ENCODE measurements at places on chromosomes 3 and 15. TPM values are rescaled to one million over a fixed set of nuclear protein-coding genes. Genes with fewer than 3 reads are reported as not detected.

DNA sequence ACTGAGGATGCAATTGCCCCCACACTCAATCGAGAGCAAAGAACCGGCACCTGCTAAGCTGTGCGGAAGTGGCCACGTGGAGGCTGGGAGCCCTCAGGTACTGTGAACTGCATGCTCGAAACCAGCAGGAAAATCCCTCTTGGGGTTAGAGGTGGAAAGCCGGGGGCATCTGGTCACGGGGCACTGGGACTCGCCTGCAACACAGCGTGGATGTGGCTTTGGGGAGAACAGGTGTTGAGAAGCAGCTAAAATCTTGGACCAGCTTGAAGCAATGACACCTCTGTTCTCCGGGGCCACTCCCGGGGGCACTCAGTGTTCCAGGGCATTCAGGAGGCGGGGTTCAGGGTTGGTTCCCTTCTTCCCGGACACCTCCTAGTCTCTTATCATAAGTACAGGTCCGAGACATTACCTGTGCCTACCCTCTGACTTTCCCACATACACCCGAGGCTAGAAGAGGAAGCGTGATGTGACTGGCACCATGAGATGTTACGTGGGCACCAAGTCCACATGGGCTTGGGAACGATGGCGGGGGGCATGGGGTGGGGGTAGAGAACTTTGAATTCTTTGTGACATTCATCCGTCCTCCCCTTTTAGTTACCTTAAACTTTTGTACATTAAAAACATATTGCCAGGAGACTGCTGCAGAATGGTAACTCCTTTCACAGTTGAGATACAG is 172.0 kb downstream of the ADAMTS17 start:
- DNase-seq, result no peak

DNA sequence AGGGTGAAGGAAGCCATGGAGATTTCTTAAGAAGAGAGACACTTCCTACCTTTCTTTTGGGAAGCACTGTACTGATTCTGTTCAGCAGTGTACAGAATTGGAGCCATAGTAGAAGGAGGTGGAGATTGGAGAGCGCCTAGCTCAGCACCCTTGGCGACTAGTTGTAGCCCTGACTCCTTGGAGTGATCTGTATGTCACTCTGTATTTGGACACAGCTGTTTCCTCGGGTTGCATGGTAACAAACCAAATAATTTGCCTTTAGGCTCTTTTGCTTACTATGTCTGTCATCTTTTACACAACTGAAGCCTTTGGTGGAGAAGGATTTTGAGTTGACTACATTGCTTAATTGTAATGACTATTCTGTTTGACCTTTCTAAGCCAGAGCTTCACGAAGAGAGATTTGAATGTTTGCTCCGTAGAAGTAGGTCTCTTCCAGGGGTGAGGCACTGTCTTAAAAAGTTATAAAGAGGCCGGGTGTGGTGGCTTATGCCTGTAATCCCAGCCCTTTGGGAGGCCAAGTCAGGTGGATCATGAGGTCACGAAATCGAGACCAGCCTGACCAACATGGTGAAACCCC is 77.1 kb downstream of the AKAP13 start:
- no peak for DNase-seq

DNA sequence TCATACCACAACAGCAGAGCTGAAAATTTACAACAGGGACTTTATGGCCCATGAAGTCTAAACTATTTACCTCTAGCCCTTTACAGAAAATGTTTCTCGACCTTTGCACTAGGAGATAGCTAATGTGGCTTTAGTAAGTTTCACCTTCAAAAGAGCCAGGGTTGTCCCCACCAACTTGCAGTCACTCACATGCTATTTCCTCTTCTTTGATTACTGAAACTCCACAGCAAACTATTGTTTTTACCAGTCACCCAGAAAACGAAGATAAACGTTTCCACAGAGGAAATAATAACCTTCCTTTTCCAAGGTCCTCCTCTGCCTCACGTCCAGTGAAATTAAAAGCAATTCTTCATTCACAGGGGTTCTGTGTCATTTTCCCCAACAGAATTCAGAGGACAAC is 48.2 kb downstream of the WWTR1 start:
- DNase-seq, result no peak

GRCh38 chr3:78483090-78483489 is 1284.7 kb downstream of the ROBO1 start:
- DNase-seq, result no peak

- DNase-seq, result no peak
Observed at GRCh38 chr15:34618073-34618472, 34.6 kb upstream of the GOLGA8B start.

DNA sequence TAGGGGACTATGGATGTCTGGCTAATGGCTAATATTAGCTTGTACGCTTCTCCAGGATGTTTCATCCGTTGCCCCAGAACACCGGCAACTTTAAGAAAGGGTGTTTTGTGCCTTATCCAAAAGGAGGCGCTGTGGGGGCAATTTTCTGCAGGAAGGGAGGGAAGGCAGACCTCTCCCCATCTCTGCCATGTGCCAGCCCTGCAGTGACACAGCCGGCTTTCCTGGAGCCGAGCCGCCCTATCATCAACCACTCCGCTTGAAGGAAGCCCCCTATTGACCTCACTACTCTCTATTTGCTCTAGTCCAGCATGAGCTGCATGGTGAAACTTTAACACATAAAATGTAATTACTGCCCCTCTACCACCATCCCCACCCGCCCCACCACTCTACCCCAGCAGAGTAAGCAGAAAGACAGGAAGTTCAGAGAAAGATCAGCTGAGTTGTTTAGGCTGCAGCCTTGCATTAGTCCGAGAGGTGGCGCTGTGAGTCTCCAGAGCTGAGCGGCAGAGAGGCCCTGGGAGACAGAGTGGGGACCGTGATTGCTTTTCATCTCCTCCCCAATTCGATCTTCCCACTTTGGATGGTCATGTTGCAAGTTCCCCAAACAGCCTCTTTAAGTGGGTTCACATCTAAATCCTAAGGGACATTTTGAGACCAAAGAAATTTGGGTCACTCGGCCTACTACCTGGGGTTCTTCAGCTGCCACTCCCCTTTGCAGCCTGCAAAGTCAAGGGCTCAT is 24.5 kb upstream of the RAD18 start:
- DNase-seq, result peak; percentile 77

- no peak for DNase-seq
Observed at GRCh38 chr3:169668072-169668956, 4.8 kb upstream of the MECOM start.

DNA sequence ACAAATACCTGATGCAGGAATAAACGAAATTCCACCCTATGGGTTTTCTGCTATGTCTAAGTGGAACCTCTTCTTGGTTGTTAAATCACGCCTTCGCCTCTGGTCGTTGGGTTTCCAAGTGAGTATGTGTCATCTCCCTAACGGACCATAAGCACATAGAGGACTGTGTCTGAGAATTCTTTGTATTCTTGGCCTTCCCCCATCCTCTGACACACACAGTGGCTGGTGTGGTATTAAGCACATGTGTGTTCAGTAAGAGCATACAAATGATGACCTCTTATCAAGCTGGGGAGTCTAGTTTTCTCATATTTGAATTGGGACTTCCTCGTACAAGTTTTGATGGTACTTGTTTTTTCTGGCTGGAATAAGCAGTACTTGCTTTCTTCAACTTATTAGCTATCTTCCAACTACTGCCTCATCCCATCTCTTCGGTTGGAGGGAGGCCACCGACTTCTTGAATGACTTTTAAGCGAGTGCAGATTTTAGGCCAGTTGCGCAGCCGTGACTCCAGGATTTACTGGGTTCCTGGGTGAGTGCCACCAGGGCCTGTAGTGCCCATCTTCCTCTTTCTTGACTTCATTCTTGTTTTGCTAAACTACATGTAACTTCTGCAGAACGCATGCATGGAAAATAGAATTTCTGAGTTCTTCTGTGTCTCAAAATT is 240.2 kb downstream of the ADAMTS17 start:
- DNase-seq, result no peak

DNA sequence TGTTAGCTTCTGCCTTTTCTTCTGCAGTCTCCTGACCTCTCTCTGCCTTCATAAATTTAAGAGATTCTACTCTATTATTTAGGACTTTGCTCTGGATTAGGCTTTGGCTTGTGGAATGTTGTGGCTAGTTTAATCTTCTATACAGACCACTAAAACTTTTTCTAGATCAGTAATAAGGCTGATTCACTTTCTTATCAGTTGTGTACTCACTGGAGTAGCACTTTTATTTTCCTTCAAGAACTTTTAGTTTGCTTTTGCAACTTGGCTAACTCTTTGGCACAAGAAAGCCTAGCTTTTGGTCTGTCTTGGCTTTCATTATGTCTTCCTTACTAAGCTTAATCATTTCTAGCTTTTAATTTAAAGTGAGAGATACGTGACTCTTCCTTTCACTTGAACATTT is 265.5 kb upstream of the TBC1D5 start:
- DNase-seq, result no peak

DNA sequence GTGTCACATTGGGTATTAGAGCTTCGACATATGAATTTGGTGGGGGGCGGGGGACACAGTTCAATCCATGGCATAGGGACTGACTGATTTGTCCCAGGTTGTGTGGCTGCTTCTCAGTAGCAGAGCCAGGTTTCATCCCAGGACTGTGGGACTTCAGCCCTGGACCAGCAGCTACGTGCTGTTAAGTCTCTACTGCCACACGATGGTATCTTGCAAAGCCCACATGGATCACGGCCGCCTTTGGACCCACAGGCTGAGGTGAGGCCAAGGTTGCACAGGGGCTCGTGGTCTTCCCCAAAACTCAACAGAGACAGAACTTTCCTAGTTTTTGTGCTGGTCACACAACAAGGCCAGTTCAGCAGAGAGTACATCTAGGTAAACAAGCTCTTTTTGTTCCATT is 97.4 kb downstream of the LRRK1 start:
- no peak for DNase-seq

DNA sequence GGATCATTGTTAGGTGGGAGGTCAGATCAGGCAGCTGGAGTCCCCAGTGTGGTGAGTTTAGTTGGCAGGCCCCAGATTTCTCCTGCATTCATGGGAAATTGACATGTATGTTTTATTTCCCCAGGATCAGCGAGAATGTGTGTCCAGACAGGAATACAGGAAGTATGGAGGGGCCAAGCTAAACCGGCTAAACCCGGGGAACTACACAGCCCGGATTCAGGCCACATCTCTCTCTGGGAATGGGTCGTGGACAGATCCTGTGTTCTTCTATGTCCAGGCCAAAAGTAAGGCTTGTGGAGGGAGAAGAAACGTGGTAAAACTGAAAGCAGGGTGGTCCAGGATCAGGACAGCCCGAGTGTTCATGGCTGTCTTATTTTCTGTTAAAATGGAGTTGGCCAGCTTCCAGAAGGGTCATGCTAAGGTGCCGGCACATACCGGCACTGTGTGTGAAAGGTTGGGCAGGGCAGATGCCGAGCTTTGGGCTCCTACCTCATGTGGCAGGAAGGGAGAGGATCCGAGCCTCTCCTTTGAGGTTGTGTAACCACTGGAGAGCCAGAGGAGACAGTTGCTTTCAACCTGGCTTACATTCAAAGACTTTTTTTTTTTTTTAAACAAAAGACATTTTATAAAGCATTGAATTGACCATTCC is 83.1 kb downstream of the PGPEP1L start:
- DNase-seq, result no peak

DNA sequence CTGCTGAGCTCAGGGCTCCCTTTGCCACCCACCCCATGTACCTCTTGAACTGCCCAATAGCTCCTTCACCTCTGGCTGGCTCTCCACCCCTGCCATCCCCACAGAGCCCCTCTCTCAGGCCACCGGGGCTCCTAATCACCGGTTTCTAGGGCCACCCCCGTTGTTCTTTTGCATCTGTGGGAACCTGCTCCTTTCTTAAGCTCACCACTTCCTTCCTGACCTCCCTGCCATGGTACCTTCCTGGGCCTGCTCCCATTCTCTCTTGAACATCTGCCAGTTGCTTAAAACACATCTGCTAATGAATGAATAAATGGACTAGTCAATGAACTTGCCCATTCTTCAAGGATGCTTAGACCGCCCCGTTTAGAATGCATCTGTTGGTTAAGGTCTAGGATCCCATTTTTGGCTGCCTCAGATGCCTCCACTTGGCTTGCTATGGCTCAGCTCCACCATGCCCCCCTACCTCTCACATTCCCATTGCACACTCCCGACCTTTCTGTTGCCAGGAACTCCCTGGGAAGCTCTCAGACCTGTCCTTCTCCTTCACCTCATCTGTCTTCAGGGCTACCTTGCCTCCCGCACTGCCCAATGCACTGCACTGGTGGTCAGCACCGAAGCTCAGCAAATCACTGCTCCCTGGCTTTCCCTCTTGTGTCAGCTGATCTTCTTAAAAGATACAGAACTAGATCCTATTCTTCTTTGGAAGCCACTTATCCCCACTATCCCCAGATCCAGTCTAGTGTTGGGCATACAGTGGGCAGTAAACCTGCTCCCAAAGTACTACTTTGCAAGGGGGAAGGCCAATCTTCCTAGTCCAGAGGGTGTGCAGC is 9.1 kb downstream of the AMOTL2 start:
- no peak for DNase-seq

DNA sequence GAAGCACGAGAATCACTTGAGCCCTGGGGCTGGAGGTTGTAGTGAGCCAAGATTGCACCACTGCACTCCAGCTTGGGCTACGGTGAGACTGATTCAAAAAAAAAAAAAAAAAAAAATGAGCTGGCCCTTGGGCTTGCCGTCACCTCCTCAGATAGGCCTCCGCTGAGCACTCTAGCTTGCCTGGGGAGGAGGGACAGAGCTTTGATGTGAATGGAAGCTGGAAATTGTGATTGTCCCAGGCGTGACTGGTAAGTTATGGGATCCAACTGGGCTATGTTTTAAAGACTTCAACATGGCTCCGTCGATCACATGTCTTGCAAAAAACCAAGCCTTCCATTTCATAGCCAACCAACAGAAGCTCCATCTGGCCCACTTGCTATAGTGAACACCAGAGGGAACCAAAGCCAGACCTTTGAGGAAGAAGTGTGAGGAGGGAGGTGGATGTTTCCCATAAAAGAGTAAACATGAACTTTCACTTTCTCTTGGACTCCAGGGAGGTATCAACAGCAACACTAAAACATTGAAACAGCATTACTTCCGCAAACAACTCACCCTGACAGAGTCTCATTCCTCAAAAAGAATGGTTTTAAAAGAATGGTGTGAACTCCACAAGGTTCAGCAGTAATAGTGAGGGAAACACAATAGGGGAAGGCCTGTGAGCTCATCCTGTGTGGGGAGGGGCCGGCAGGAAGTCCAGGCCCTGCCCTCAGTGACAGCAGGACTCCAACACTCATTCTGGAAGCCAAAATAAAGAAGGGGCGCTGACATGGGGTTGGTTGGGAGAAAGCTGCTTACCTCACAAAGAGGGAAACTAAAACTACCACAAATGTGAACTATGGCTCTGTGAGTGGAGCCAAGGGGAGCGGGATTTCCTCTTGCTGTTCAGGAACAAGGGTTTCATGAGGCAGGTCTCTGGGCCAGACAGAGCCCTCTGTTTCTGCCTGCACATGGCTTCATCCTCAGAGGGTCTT is 59.2 kb upstream of the IL12A start:
- no peak for DNase-seq

- DNase-seq, result no peak
Observed at GRCh38 chr3:155173771-155174170, 93.7 kb downstream of the MME start.

CYP1A1 gene
- total RNA-seq, result 0.27 TPM

FBN1 gene
- 67.9 TPM for total RNA-seq

APPL1 gene
- total RNA-seq, result 38.6 TPM

SNTN gene
- not detected for total RNA-seq

CHRNA5 gene
- 5.5 TPM for total RNA-seq

CLEC3B gene
- total RNA-seq, result 1.2 TPM

CDHR4 gene
- not detected for total RNA-seq

All from mesothelial cell of epicardium (in vitro differentiated cells).